ENCODE measurements at places on chromosomes 7 and 10. TPM values are rescaled to one million over a fixed set of nuclear protein-coding genes. Genes with fewer than 3 reads are reported as not detected.

DNA sequence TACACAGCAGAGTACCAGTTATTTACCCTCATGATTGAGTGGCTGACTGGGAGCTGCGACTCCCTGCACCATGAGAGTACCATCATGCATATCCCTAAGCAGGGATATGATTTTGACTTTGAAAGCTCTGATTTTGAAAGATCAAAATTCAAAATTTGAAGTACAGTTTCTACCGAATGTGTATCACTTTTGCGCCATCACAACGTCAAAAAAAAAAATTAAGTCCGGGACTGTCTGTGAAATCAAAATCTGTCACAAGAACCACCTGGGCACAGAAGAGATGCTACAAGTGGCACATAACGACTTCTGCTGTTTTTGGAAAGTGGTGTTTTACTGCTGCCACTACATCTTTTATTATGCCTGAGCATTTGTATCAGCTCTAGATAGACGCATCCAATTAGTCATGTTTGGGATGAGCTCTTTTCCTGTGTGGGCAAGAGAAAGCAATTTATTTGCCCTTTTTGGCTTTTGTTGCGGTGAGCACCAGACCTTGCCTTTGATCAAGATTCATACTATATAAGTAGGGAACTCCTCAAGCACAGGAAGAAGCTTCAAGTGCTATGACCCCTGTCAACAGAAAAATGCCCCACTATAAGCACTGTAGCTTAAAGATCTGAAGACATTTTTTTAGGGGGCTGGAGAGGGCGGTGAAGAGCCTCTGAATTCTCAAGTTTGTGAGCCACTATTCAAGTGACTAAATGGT is 10.7 kb downstream of the MTPN start:
- peak overlapping the region; percentile 15 for H3K4me3 ChIP-seq
- no peak for DNase-seq
- peaks cover 34% of the 10 kb centered on the region for H3K36me3 ChIP-seq
- peaks cover 37% of the 10 kb centered on the region for H3K4me1 ChIP-seq

- DNase-seq = no peak
- H3K4me3 ChIP-seq = no peak overlapping the region
- H3K4me1 ChIP-seq = peaks cover 30% of the 10 kb centered on the region
These were observed 7.8 kb upstream of the ZNF485 start for GRCh38 chr10:43598446-43598845.

GRCh38 chr10:84270708-84271107 is 25.9 kb downstream of the RGR start:
- peaks cover 13% of the 10 kb centered on the region for H3K4me1 ChIP-seq
- peaks cover 11% of the 10 kb centered on the region for H3K27me3 ChIP-seq
- H3K27ac ChIP-seq = no peak overlapping the region
- DNase-seq = no peak
- H3K36me3 ChIP-seq = no peaks in the 10 kb centered on the region

DNA sequence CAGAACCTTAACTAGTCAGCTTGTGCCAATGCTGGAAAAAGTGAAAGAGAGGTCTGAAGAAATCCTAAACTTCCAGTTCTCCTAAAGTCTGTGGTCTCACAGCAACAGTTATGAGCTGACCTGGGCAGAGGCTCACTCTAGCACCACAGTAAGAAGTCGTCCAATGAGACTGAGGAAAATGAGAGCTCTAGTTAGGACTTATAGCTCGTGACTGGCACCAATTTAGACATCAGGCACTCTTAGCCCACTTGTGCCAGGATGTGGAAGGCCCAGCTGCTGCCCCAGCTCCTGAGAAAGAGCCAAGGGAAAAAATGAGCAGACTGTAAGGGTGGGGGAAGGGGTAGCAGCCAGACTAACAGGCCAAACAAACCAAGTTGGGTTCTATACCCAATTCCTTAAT is 7.6 kb downstream of the MMS19 start:
- peaks cover 31% of the 10 kb centered on the region for H3K4me1 ChIP-seq
- H3K27me3 ChIP-seq = no peaks in the 10 kb centered on the region
- H3K4me3 ChIP-seq = no peak overlapping the region
- peaks cover 11% of the 10 kb centered on the region for H3K36me3 ChIP-seq
- no peak overlapping the region for H3K27ac ChIP-seq
- no peak for DNase-seq

GRCh38 chr7:36051501-36051900 is 101.6 kb upstream of the EEPD1 start:
- no peak overlapping the region for H3K4me3 ChIP-seq
- H3K27ac ChIP-seq = no peak overlapping the region
- H3K4me1 ChIP-seq = no peaks in the 10 kb centered on the region
- peaks cover 13% of the 10 kb centered on the region for H3K27me3 ChIP-seq

DNA sequence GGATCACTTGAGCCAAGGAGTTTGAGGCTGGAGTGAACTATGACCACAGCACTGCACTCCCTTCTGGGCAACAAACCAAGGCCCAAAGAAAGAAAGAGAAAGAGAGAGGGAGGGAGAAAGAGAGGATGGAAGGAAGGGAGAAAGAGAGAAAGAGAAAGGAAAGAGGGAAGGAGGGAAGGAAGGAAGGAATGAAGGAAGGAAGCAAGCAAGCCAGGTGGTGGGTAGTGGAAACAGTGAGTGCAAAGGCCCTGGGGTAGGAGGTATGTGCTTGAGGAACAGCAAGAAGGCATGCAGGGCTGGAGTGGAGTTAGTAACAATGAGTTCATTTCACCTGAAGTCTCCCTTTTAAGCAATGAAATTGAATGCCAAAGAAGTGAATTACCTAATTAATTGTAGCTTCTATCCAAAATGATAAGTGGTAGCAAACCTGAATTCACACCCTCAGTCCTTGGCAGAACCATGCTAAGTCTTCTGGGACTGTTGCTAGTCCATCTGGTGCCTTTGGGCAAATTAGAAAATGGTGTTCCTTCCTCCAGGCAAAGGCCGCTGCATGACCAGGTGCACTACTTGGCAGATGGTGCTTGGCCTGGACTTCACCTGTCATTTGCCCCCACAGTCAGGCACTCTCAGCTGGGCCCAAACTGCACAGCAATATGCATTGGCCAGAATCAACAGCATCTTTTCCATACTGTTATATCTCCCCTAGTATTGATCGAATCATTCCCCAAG is 67.4 kb upstream of the MPP7 start:
- peaks cover 36% of the 10 kb centered on the region for H3K4me1 ChIP-seq
- no peaks in the 10 kb centered on the region for H3K27me3 ChIP-seq
- DNase-seq = no peak
- peak overlapping the region; percentile 74 for H3K27ac ChIP-seq
- peaks cover 10% of the 10 kb centered on the region for H3K36me3 ChIP-seq
- peak overlapping the region; percentile 8 for H3K4me3 ChIP-seq

Gene CFTR
- total RNA-seq = not detected
